ENCODE measurements at places on chromosomes 7 and 10.
A peak's percentile ranks its signal among the peaks of the same experiment; 100 is the strongest.

- no peak for DNase-seq
Measured at GRCh38 chr7:150307904-150308303, 15.3 kb upstream of the LRRC61 start.

GRCh38 chr10:77428691-77429395 is 208.8 kb downstream of the KCNMA1 start:
- no peak for DNase-seq

GRCh38 chr7:27955596-27955995 is 215.6 kb downstream of the TAX1BP1 start:
- DNase-seq = no peak

DNA sequence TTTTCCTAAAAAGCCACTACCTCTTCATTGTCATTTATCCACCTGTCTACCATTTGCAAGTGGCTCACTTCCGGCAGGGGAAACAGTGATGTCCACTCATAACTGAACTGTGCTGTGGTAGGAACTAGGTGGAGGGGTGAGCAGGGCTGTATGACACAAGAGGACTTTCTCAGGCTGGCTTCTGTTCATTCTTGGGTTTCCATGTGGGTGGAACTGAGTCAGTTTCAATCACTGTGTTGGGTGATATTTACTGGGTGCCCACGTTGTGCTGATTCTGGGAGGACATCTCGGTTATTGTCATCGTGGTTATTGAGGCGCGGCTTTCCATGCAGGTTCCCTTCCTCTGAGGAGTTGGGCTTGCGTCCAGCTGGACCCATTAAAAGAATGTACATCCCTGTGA is 38.8 kb downstream of the RAMP3 start:
- DNase-seq = no peak

- DNase-seq = no peak
Measured at GRCh38 chr10:62543571-62544355, 169.6 kb downstream of the ZNF365 start.

- no peak for DNase-seq
Measured at GRCh38 chr10:84534168-84534567, 205.8 kb downstream of the CCSER2 start.

GRCh38 chr7:22864855-22865601 is 42.4 kb upstream of the TOMM7 start:
- no peak for DNase-seq

- no peak for DNase-seq
Measured at GRCh38 chr7:118626739-118627138, 402.2 kb downstream of the ANKRD7 start.

DNA sequence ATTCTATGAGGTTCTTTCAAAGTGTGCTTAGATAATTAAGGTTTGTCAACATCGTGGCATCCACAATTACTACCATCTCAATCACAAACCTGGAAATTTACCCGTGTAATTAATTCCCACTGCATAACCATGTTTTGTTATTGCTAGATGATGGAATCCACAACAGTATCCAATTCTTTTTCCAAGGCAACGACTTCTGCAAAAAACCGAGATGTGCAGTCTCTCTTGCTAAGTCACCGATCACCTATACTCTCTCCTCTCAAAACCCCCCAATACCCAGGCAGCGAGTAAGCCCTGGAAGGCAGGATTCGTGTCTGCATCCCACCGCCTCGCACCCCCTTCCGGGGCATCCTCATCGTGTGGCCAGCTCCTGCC is 678 bp upstream of the EIF4H start:
- DNase-seq = no peak

DNA sequence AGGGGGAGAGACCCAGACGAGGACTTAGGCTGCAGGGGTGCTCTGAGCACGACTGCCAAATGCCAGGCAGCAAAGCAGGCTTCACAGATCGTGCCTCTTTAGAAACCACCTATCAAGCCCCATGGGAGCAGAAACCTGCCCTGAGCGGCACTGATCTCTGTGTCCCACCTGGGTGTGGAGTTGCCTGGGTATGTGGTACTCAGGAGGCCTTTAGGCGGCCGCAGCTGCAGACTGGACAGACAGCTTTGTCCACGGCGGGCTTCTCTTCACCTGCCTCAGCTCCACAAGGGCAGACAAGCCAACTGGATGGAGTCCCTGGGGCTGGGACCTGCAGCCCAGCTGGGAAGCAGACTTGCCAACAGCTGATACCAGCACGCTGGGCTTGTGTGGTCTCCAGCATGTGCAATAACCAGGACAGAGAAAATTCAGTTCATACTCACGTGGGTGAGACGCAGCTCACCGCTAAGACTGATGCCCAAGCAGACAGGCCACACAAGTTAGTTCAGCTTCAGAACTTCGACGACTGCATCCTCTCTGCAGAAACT is 163.2 kb downstream of the EBF3 start:
- DNase-seq = no peak

GRCh38 chr7:128266883-128267594 is 26.0 kb downstream of the LEP start:
- DNase-seq = no peak

DNA sequence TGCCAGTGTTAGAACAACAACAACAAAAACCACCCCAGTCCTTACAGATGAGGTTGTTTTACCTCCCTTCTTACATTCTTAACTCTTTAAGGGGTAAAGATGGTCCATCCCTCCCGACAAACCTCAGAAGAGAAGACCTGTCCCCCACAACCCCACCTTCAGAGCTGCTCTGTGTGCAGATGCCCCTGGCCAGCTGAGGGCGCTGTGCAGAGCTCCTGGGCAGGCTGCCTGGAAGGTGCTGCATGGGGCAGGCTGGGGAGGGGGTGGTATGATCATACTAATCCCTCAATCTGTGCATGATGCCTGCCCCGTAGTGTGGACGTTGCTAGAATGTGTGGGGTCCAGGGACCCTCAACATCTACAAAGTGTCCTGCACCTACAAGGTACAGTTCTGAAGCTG is 387.1 kb downstream of the INHBA start:
- peak; percentile 10 for DNase-seq

GRCh38 chr10:101080933-101081931 is 19.4 kb downstream of the KAZALD1 start:
- DNase-seq = peak; percentile 25

DNA sequence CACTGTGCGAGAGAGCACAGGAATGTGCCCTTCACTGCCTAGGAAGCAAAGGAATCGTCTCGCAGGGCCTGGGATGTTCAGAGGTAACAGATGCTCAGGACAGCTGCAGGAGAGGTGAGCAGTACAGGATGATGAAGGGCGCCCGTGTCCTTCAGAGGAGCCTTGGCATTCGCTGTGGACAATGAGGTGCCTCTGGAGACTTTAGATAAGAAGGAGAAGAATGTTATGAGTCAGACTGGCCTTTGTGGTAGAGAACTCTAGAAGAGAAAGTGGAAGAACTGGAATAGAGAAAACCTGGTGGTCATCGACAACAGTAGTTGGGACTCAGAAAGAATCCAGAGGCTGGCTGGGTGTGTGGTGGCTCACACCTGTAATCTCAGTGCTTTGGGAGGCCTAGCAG is 64.4 kb upstream of the LEP start:
- DNase-seq = no peak

DNA sequence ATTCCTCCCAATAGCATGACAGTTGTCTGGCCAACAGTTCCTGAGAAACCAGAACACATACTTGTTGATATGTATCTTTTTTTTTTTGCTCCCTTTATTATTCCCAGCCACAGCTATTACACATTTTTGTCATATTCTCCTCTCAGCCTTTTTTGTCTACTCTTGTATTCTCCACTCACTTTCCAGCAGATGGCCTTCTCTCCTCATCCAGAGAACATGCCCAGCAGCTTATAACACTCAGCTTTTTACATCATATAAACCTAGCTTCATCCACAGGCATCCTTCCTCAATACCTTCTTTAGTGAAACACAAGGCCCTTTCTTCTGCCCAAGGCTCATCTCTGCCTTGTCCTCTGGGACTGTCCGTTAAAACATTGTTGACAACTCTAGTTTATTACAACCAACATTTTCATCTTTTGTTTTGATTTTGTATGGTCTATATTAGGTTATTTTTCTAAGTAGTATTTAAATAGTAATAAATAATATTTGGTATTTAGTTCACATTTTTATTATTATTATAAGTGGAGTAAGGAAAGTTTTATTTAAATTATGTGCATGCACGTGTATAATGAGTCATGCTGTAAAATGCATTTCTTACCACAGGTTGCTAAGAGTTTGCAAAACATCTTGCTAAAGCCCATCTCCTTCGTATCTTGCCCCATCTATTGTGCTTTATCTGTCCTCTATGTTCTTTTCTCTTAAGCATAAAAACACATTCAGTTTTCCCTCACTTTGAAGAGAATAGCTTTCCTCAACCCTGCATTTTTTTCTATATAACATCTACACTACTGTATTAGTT is 101.5 kb downstream of the ORC5 start:
- DNase-seq = peak; percentile 56

GRCh38 chr10:96851281-96851680 is 19.2 kb downstream of the LCOR start:
- no peak for DNase-seq

DNA sequence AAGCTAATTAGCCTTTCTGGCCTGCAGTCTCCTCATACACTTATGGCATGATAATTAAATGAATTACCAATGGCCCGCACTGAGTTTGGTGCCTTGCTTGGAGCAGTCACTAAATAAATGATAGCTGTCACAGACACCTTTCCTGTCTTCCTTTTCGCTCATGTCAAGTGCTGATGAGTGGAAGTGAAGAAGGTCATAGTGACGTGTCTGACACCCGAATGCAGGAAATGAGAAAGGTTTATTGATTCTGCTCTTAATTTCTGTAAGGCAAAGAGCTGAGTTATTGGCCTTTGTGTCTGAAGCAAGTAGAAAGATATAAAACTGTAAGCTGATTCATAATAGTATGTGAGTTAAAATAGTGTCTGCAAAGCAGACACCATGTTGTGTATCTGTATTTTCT is 13.2 kb upstream of the ESYT2 start:
- no peak for DNase-seq

All from dermis microvascular lymphatic vessel endothelial cell (primary cell).